ENCODE measurements at places on chromosomes 3 and 15.

DNA sequence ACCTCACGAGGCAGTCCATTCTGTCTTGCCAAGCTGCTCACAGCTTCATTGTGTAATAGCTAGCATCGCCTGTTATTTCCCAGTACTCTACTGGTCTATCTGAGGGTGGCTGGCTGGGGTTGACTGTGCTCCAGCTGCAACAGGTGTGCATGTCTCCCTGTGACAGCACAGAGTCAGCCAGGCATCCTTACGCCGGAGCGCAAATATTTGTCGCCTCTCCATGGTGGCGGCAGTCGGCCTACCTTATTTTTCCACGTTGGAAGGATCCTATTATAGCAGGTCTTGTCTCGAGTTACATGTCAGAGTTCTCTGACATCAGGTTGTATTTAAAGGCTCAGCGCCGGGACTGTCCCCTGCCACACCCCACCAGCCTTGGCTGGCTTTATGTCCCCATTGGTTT, 307.1 kb downstream of the TLE3 start:
- DNase-seq, result no peak

DNA sequence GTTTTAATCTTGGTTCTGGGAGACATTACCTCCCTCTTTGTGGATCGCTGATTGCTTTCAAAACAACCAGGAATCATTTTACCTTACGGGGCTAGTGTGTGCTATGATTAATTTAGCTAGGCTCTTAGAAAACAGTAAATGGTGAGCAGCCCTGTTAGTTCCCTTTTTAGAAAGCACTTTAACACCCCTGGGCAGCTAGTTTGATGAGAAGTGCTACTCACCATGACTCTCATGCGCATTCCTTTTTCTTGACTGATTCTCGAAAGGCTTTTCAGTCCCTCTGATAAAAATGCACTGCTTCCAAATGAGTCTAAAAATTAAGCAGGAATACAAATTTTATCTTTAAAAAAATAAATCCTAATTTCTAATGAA, 75.3 kb upstream of the LEKR1 start:
- no peak for DNase-seq

GRCh38 chr3:191290311-191291025, 38.7 kb upstream of the CCDC50 start:
- peak; percentile 5 for DNase-seq

DNA sequence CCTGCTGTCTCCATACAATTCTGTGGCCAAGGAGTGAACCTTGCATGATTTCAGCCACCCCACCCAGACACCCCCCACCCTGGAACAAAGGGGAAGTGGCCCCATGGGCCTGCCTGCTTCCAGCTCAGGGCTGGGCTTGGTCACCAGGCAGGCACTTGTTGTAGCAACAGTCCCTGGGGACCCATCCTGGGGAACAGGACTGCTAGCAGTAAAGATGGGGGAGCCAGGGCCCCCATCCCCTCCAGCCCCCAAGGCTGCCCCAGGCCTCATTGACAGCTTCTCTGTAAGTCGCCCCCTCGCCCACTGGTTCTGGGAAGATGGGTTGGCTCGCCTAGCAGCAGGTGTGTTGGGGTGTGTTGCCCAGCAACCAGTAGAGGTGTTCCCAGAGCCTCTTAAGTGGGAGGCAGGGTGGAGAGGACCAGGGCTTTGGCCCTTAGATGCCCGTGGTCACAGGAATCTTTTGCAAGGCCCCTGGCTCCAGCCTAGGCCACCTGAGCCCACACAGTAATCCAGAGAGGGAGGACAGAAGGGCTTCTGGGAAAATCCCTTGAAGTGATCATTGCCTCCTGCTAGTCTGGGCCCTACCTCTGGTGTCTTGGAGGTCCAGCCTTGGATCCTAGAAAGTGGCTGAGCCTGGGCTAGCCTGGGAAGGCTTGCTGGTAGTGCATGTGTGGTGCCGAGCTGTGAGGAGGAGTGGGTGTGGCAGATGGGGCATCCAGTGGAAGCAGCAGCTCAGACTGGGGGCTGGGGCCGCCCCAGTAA, 48.9 kb downstream of the CYP11A1 start:
- DNase-seq, result no peak

- DNase-seq, result no peak
Measured at GRCh38 chr3:58274027-58274614, 31.9 kb upstream of the RPP14 start.

DNA sequence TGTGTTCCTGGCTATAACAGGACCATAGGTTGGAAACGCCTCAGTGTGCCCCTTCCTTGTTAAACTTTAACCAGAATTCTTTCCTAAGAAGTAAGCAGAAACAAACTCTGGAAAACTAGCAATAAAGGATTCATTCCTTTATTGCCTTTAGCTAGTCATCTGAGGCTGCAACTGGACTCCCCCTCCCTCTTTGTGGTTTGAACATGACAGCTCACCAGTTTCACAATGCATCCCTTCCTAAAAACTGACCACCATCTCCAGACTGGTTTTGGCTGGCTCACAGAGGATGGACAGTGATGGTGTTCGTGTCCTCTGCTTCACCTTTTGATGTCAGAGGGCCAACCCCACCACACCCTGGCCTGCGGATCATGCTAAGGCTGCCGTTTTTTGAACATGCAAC, 27.9 kb upstream of the TGFBR2 start:
- no peak for DNase-seq

GRCh38 chr3:80535286-80535685, 767.5 kb upstream of the ROBO1 start:
- DNase-seq, result no peak
